ENCODE measurements at places on chromosomes 7 and 10.

DNA sequence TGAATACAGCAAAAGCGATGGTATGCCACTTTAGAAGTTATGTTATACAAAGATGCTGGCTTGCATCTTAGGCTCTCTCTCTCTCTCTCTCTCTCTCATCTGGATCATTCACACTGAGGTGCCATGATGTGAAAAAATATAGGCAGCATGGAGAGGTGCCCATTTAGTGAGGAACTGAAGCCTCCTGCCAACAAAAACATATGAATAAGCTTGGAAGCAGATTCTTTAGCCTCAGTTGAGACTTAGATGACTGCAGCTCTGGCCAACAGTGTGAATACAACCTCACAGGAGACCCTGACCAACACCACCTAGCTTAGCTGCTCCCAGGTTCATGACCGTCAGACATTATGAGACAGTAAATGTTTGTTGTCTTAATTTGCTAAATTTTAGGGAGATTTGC lies 560.1 kb upstream of the LRRTM3 start:
- DNase-seq = no peak

DNA sequence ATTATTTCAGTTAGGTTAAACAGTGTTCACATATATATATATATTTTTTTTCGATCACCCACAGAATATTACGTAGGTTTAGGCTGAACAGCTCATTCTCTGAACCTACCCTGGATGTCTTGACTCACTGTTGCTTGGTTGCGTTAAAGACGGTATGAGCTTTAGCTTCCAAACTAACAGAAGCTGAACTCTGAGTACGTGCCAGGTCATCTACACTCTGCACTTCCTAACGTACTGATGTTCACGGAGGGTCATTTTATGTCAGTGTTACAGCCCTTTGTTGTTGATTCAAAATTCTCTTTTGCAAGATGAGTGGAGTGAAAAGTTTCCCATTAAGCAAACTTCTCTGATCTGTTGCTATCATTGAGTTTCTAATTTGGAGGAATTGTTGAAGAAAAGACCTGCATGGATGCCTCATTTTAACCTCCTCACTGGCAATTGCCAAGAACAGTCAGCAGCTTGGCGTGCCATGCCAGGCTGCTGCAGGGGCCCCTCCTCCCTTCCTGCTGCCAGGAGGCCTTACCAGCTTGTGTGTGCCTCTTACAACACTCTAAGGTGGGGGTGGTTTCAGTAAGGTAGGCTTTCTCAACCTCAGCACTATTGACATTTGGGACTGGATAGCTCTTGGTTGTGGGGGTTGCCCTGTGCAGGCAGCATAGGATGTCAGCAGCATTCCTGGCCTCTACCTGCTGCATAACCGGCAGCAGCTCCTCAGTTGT lies 44.3 kb downstream of the INSYN2A start:
- no peak for DNase-seq

- DNase-seq = no peak
These were observed 106.9 kb upstream of the STK17A start for GRCh38 chr7:43475983-43476382.

DNA sequence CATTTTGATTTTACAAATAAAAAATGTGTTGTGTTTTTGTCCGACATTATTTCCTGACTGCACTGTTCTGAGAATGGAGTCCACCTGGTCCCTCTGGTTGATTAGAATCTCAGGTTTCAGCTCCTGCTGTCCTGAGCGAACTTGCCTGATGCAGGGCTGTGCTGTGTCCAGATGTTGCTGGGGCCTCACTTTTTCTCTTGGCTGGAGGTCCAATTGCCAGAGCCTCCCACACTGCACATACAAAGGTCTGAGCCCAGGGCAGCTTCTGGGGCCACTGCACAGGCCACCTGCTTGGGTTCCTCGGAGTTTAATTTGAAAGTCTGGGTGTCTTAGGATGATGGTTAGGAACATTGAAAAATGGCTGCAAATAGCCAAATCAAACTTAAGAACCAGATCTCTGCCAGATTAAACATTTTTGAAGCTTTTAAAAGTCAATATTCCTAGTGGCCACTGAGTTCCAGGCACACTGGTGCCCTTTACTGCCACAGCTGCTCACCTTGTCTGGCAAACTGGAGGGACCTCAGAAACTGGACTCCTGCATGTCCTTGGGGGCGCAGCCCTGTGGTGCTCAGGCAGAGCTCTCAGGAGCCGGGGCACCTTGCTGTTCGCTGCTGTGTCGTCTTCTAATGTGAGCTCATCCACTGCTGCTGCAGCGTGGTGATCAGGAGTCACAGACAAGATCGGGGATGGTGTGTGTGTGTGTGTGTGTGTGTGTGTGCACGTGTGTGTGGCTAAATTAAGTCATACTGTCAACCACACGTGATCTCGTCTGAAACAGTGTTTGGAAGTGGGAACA lies 75.0 kb downstream of the WDR37 start:
- no peak for DNase-seq

GRCh38 chr7:44615149-44615611 lies 8.8 kb downstream of the OGDH start:
- no peak for DNase-seq

- no peak for DNase-seq
These were observed 1.7 kb upstream of the TNKS2 start for GRCh38 chr10:91796331-91797047.

GRCh38 chr7:79241288-79242060 lies 212.0 kb downstream of the MAGI2 start:
- no peak for DNase-seq

GRCh38 chr10:51876979-51877378 lies 177.6 kb upstream of the CSTF2T start:
- DNase-seq = no peak

GRCh38 chr10:132387764-132388210 lies 9.2 kb upstream of the PWWP2B start:
- peak; percentile 49 for DNase-seq

DNA sequence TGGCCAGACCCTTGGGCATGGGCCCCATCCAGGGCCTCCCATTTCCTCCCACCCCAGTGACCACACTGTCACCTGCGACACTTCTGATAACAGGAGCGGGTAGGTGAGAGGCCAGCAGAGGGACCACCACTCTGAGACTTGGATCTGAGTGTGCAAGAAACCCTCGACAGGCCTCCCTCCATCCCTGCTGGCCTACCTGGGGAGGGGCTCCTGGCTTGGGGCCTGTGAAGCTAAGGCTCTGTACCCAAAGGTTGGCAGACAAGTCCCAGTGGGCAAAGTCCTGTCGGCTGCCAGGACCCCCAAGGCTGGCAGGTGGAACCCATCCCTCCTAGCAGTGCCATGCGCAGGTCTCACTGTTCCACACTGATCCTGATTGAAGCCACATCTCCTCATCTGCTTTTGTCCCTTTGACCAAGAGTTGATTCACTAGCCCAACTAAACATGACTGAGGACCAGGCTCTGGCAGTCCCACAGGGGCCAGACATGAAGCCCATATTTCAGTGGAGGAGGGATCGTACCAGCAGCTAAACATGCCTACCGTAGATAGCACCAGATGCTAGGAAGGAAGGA lies 1.2 kb upstream of the PGAM2 start:
- DNase-seq = no peak

- no peak for DNase-seq
These were observed 24.2 kb downstream of the MGMT start for GRCh38 chr10:129491123-129491734.

GRCh38 chr10:72567889-72568640 lies 57.8 kb downstream of the MICU1 start:
- DNase-seq = no peak
